ENCODE measurements at places on chromosomes 6 and 20.
A peak's percentile ranks its signal among the peaks of the same experiment; 100 is the strongest.

GRCh38 chr6:160265869-160266476, 7.4 kb upstream of the SLC22A2 start:
- no peak for DNase-seq

- no peak for DNase-seq
These were observed 7.7 kb downstream of the MMP24OS start for GRCh38 chr20:35270021-35270902.

GRCh38 chr6:85058806-85059205, 294.4 kb upstream of the TBX18 start:
- DNase-seq, result no peak

- DNase-seq, result no peak
These were observed 177.3 kb downstream of the EPHA7 start for GRCh38 chr6:93242049-93242448.

DNA sequence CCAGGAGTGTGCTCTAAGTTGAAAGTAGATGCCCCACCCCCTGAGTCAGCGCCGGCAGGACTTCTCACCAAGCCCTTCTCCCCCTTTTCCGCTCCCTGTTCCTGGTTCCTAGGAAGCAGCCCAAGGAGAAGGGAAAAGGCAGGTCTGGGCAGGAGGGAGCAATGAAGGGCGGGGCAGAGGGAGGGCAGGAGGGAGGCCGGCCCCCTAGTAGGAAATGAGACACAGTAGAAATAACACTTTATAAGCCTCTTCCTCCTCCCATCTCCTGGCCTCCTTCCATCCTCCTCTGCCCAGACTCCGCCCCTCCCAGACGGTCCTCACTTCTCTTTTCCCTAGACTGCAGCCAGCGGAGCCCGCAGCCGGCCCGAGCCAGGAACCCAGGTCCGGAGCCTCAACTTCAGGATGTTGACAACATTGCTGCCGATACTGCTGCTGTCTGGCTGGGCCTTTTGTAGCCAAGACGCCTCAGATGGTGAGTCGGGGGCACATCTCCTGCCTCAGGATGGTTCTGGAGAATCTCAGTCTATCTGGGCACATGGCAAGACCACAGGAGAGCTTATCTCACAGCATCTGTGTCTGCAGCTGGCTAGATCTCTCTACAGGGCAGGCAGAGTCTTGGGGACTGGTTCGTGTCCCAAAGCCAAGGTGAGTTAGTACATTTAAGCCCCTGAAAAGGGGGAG, at the start of gene PROCR:
Gene PROCR, plus strand, starts transcription at position 320 of the 681 bp plus-strand sequence. Its CDS starts 83 bp downstream, at position 403.
- DNase-seq, result no peak

DNA sequence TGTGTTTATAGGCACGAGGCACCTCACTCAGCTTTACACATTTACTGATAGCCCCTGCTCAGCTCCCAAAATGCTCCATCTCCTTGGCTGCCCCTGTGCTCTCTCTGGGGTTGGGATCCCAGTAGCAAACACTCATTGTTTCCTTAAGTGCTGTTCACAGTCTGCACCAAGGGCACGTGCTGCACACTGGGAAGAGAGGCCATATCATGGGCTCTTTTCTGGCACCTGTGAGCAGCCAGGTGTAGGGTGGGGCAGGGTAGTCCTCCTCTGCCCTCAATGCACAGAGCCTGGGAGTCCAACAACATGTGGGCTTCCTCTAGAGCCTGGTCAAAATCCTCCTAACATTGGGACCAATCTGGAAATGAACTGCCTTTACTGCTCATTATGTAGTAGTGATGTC, 67.9 kb downstream of the BANF2 start:
- no peak for DNase-seq

DNA sequence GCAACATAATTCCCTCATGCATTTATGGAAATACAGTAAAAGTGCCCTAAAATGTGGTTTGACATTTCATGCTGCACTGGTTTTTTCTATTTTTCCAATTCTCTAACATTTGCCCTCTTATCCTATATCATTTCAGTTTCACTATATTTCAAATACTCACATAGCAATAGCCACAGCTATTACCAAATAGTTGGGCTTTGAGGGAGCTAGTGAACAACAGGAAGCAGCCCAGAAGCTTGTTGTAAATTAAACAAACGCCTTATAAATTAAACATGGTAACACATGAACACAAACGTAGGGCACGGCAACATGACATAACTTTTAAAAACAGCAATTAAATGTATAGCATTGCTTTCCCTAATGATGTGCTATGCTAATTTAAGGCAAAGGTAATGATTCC, 469.0 kb downstream of the CDC5L start:
- no peak for DNase-seq

- no peak for DNase-seq
These were observed 52.6 kb upstream of the SALL4 start for GRCh38 chr20:51854921-51855320.

GRCh38 chr20:62609279-62609720, 33.0 kb upstream of the SLCO4A1 start:
- no peak for DNase-seq

- no peak for DNase-seq
These were observed 57.4 kb downstream of the VAPB start for GRCh38 chr20:58446264-58446959.

GRCh38 chr20:49631061-49631716, 63.3 kb upstream of the PTGIS start:
- DNase-seq, result no peak

DNA sequence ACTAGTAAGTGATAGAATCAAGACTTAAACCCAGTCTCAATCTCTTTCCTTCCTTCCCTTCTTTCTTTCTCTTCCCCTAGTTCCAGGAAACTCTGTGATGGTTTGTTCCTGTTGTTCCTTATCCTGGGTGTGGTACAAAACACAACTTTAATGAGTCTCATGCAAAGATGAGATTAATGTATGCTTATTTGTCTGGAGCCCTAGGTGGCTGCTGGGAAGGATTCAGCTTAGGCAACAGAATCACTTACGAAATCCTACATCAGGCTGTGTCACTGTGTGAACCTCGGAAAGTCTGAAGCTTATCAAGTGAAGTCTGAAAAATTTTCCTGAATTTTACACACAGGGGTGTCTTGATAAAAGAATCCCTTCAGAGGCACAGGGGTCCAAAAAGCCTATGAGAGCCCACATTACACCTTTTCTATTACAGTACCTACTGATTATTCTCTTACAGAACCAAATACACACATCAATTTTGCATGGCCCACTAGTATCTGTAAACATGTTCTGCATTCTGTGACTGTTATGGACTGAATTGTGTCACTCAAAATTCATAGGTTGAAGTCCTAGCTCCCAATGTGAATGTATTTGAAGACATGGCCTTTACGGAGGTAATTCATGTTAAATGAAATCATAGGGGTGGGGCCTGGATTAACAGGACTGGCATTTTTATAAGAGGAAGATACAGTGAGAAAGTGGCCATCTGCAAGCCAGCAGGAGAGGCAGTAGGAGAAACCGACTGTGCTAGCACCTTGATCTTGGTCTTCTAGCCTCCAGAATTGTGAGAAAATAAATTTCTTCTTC, 144.7 kb downstream of the MYB start:
- DNase-seq, result no peak

DNA sequence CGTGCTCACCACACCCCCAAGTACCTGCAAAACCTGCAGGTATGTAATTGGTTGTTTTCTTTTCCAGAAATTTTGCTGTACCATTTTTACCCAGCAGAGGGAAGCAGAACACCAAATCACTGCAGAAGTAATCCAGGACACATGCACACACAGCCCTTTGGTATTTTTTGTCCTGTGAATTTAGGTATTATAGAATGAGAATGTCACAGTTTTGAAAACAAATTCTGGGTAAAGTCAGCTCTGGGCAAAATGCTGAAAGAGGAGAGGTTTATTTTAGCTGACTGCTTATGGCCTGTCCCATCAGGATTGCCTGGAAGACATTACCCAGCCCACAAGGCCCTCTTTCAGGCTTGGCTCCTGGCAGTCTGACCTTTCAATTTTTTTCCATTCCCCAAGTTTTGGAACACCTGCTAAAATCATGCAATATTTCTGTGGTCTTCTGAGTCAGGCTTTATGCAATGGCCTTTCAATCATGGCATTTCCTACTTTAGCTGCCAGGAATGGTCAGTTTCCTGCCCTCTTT, 3.5 kb upstream of the EFHC1 start:
- peak; percentile 61 for DNase-seq

Data from CD4-positive, alpha-beta T cell treated with Interleukin-6 at 100 ng/mL for 8 hours (primary cell).